H9 (cell line): ENCODE measurements at places on chromosomes 13 and 19.

DNA sequence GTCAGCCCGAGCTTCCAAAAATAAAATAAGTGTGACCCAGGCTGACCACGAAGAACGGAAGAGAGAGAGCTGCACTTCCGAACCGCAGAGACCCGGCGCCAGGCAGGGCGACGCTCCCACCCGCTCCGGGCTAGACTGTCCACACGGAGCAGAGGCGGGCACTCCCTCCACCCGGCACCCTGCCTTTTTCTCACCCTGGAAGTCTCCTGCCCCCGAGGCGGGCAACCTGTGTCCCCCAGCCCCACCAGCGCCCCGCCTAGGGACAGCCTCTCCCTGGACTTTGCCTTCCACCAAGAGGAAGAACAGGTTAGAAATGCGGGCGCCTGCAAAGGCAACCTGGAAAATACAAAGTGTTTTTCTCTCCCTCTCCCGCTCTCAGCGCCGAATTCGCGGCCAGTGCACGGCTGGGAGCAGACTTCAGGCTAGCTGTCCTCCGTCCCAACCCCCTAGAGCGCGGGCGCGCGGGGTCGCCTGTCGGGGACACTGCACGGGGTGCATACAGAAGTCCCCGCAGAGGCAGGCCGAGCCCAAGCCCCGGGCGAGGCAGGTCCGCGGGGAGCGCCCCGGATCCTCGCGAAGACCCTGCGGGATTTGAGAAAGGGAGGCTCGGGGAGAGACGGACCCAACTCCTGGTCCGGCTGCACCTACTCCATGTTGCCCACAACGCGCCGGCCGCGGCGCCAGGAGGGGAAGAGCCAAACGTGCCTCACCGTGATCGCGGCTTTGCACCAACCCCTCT is 845 bp downstream of the SPRY2 start:
- no peak for DNase-seq

DNA sequence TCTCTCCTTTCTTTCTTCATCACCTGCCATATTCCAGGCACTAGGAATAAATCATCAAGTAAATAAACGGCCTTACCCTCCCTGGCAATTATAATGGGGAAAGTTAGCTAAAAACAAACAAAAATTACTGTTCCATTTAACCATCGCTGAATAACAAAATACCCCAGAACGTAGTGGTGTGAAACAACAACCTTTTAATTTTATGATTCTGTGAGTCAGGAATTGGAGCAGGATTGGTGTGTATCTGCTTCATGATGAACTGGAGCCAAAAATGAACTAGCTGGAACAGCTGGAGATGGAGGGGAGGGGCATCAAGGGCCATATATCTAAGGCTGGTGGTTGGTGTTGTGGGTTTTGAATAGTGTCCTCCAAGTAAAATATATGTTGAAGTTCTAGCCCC is 3.7 kb upstream of the CADM4 start:
- no peak for DNase-seq

- DNase-seq = no peak
These were observed 1274.1 kb upstream of the SPRY2 start for GRCh38 chr13:81615031-81615430.

DNA sequence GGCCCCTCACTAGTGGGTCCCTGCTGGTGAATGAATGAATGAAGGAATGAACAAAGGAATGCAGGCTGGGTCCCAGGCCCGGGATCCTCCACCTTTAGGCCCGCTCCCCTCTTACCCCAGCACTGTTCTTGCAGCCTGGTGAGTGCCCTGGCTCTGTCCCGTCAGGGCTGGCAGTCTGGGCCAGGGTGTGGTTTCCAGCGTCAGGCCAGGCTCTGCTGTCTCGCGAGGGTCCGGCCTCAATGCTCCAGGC is 317 bp downstream of the LYL1 start:
- no peak for DNase-seq

DNA sequence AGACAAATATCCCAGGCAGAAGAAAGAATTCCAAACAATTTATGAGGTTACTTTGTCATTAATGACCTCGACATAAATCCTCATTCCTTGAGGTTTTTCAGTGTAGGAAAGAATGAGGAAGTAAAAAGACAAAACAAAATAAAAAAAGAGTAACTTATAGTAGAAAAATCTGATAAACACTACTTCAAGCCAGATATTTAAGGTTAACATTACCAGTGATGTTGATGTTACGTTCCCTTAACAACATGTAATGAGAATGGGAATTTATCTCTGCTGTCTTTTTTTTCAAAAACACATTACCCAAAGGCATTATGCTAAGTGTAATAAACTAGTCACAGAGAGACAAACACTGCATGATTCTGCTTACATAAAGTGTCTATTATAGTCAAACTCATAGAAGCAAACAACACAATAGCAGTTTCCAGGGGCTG is 935.1 kb downstream of the SLITRK1 start:
- no peak for DNase-seq

- peak; percentile 97 for DNase-seq
These were observed at the start of gene KRI1 for GRCh38 chr19:10565567-10566407. KRI1 (minus strand) TSS chr19:10566010; CDS start chr19:10565999, 11 bp downstream.

- peak; percentile 91 for DNase-seq
These were observed 22.8 kb upstream of the CEACAM20 start for GRCh38 chr19:44552324-44552723.

DNA sequence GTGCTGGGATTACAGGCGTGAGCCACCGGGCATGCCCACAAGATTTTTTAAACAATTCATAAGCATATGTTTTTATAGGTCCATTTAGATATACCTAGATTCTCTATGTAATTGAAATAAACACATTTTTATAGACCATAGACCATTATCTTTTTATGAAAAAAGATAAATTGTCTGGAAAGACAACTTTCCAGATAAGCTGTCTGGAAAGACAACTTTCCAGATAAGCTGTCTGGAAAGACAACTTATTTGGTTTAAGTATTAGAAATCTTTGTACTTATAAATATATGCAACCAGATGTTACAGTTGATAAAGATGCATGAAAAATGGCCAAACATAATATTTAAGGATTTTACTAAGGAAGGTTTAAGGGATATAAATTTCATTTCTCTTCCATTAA is 538.5 kb downstream of the GPC6 start:
- no peak for DNase-seq

DNA sequence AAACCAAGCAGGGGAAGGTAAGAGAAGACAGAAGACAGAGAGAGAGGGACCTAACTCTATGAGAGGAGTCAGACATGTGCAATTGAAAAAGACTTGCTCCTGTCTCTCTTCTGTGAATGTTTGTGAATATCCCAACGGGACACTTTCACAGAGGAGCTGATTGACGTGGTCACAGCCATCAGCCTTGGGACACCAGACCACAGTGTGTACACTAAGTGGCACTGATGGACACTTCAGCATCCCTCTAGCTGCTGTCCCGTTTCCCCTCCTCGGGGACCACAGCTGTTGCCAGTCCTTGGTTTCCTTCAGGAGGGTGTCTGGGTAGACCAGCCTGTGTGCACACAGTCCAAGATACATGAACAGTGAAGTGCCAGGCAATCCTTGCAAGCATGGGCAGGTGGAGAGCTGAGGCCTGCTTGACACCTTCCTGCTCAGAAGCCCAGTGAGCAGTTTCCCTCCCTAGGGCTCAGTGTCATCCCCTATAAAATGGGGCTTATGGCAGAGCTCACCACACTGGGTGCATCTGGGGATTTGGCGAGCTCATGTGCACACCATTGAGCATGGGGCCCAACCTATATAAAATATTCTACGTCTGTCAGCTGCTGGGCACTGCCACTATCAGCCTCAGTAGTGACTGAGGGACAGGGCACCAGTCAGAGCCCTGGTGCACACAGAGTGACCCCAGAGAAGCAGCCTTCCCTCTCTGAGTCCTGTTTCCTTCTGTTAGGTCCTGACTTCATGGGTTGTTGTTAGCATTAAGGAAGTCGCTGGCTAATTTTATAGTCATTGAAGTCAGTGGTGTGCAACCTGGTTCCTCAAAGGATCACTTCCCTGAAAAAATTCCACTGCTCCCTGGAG is 4.3 kb upstream of the USF2 start:
- peak; percentile 19 for DNase-seq

GRCh38 chr13:97306645-97307044 is 84.5 kb downstream of the MBNL2 start:
- no peak for DNase-seq

GRCh38 chr19:1917146-1917545 is 11.9 kb downstream of the ADAT3 start:
- no peak for DNase-seq

DNA sequence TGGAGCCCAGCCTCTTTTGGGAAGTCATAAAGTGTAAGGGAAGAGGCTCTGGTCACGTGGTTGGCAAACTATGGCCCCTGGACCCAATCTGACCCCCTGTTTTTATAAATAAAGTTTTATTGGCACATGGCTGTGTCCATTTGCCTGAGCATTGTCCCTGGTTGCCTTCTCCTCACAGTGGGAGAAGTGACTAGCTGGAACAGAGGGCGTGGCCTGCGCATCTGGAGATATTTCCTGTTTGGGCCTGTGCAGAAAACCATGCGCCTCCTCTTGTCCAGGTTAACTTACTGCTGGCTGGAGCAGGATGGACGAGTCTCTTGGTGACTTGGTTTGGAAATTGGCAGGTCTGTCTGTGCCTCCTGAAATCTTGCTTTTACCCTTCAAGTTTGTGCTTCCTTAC is 48.3 kb downstream of the KDM4B start:
- DNase-seq = no peak

DNA sequence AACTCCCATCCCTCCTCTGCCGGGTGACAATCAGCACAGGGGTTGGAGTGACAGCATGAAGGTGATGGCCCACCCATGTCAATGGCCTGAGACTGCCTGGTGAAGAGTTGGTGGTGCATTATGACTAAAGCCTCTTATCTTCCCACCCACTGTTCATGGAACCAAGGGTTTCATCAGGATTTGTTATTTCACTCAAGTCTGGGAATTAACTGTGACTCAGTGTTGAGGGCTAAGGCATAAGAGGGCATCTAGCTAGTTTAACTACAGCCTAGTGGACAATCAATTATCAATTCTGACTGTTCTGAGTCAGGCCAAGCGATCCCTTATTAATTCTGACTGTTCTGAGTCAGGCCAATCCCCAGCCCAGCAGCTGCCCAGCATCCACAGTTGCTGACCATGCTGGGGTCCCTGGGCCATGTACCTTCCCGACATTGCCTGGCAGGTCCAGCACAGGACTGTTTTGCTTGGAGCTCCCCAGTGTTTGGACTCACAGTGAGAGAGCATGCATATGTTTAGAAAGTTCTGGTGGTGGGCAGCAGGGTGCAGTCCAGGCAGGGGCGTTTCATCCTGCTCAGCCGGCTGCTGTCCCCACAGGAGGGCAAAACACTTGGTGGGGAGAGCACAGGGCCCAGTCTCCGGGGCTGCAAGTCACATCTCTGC is 65.5 kb downstream of the RASL11A start:
- DNase-seq = no peak

GRCh38 chr13:62643007-62643483 is 1227.4 kb upstream of the PCDH20 start:
- DNase-seq = no peak

DNA sequence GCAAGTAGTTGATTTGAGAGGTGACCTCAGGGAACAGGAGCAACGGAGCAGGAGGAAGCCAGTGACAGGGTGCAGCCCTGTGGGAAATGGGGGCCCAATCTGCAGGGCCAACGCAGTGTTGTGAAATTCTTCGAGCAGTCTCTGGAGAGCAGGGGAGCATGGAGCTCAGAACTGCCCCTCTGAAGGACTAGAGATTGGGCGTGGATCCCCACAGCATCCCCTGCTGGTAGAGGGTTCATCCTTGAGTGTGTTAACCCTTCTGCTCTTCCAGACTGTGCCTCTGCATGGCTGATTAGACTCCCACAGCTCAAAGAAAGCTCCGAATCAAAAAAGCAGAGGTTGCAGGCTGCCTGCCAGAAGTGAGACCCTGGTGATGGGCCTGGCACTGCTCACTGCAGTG is 77.9 kb upstream of the UQCRFS1 start:
- no peak for DNase-seq

DNA sequence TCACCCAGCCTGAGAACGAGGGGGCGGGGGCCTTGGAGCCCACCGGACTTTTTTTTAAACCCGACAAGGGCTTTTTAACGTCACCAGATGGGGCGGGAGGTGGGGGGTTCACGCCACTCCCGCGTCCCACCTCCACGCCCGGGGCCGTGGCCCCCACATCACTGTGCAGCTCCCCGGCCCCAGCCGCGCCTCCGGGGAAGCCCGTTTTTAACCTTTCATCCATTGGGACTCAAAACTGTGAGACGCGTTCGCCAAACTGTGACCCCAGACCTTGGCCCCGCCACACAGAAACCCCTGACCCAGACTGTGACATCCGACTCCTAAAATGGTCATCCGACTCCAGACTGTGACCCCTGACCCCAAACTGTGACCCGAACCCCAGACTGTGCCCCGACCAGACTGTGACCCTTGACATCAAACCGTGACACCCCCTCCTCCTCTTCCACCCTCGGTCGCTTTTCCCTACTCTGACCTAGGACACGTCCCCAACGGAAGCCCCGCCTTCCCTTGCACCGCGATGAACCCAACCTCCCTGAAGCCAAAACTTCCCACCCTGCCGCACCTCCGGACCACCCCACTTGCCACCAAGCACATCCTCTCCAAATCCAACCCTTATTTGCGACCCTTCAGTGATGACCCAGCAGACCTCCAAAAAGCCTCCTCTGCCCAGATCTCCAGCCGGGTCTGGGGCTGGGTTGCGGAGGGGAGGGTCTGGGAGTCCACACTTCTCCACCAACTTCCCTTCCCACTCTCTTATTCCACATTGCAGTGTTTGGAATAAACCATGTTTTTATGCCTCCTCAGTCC is 1.5 kb upstream of the GRWD1 start:
- DNase-seq = peak; percentile 41

- DNase-seq = no peak
These were observed 189.0 kb downstream of the LACC1 start for GRCh38 chr13:44068737-44069136.

DNA sequence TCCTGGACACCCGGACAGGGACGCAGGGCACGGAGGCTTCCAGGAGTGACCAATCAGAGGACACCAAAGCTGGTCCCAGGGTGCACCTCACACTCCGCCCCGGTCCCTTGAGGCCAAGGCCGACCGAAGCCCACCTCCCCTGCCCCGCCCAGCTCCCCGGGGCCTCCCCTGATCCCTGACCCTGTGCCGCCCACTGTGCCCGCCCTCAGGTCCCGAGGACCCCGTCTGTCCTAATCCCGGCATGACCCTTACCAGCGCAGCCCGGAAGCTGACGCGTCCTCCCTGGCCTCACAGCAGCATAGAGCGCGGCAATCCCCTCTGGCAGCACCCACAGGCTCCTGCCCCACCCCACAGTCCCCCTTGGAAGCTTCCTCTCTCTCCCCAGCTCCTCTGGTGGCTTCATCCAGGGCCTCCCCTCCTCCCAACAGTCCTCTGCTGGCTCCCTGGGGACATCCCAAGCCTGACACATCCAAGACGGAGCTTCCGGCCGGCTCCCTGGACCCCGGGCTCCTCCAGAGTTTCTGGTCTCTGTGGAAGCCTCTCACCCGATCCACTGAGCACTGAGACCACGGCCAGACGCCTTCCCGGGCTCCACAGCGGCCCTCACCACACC is 7.4 kb upstream of the CDC34 start:
- DNase-seq = no peak

GRCh38 chr13:107960301-107960700 is 255.0 kb downstream of the LIG4 start:
- DNase-seq = no peak
